Heart left ventricle (tissue), 16 donors: ENCODE measurements at places on chromosomes 3 and 15.
A peak's percentile ranks its signal among the peaks of the same experiment; 100 is the strongest.

DNA sequence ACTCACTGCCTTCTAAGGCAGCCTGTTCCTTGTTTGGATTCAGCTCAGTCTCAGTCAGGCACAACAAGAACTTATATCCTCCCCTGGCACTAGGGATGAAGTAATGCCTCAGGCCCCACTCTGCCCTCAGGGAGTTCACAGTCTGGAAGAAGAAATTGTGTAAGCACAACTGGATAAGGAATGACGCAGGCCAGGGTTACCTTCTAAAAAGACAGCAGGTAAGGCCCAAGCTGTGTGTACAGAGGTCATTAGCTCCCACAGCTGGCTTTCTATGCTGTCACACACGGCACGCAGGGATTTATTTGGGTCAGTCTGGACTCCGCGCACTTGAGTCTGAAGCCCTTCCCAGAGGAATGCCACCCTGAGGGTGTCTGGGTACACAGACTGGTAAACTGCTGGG, 82.9 kb downstream of the IQSEC1 start:
- DNase-seq, result no peak

DNA sequence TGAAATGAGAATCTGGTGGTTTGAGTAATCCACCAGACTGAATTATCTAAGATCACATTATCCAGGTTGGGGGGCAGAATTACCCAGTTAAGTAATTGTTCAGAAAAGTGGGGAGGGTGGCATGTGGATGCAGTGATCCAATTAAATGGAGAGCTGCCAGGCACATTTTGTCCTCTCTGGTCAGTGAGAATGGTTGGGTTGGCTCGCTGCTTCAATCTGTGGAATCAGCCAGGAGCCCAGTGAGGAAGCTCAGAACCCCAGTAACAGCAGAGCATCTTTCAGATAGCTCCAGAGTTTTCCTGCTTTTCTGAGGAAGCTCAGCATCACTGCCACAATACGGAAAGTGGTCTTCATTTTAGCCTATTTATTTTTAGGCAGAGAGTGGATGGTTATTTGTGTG, 6.4 kb upstream of the EXOG start:
- DNase-seq, result no peak

- no peak for DNase-seq
These were observed 39.1 kb downstream of the OCA2 start for GRCh38 chr15:28060005-28060404.

- DNase-seq, result no peak
These were observed 237.6 kb upstream of the C2CD4B start for GRCh38 chr15:62402687-62403086.

GRCh38 chr3:135922903-135923250, 42.7 kb upstream of the PPP2R3A start:
- no peak for DNase-seq

DNA sequence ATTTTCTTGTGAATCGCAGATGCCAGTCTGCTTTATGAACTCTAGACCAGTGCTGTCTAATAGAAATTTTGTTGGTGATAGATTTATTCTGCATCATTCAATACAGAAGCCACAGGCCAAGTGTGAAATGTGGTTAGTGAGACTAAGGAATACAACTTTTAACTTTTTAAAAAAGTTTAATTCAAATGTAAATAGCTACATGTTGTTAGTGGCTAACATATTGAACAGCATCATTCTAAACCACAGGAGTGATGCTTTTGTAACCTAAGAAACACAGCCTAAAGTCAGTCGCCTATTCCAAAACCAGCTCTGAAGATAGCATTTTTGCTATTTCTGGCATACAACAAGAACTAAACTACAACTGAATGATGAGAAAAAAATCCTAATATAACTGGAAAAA, 164.8 kb upstream of the CBLB start:
- no peak for DNase-seq

DNA sequence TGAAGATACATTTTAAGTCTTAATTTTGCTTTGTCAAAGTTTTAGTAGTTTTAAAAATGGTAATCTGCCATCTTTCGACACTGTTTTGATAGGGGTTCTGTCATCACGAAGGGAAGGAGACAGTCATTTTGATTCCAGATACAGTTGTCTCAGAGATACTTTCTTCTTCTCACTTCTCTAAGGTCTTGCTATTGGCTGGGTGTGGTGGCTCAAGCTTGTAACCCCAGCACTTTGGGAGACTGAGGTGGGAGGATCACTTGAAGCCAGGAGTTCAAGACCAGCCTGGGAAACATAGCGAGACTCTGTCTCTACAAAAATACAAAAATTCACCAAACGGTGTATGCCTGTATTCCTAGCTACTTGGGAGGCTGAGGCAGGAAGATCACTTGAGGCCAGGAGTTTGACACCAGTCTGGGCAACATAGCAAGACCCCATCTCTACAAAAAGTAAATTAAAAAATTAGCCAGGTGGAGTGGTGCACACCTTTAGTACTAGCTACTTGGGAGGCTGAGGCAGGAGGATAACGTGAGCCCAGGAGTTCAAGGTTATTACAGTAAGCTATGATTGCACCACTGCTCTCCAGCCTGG, 3.3 kb downstream of the RAB8B start:
- no peak for DNase-seq

DNA sequence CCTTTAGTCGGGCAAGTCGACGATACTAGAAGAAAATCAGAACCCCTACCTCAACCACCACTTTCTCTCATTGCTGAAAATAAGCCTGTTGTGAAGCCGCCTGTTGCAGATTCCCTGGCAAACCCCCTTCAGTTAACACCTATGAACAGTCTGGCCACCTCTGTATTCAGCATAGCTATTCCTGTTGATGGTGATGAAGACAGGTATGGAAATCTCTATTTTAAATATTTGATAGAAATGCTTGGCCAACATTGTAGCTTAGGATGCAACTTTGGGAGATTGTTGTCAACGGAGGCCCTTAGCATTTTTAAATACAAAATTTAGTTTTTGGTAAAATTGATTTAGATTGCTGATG, 3.0 kb downstream of the TSC22D2 start:
- DNase-seq, result no peak

- no peak for DNase-seq
These were observed 10.8 kb upstream of the CCDC39 start for GRCh38 chr3:180690061-180690460.

GRCh38 chr3:45792036-45792435, 4.3 kb downstream of the SLC6A20 start:
- DNase-seq, result no peak

DNA sequence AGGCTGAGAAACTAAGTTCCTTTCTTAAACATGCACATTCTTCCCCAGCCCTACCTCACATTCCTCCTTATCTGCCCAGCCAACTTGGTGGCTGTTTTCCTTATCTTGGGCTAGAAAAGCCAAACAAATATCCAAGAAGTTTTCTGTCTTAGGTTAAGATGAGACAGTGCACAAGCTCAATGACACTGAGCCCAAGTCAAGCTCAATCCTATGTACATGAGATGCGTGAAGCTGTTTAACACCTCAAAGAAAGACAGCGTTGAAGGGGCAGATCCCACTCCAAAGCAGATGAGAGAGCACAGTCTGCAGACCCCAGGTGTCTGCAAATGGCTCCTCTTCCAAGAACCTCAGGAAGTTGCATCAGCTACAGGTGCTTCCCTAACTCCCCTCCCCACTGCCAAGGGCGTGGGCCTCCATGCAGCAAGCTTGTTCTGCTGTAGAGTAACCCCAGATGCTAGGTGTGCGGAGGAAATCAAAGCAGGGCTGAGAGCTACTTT, 16.6 kb downstream of the LRRC2 start:
- DNase-seq, result no peak

GRCh38 chr15:37789881-37790280, 144.6 kb upstream of the TMCO5A start:
- DNase-seq, result no peak

DNA sequence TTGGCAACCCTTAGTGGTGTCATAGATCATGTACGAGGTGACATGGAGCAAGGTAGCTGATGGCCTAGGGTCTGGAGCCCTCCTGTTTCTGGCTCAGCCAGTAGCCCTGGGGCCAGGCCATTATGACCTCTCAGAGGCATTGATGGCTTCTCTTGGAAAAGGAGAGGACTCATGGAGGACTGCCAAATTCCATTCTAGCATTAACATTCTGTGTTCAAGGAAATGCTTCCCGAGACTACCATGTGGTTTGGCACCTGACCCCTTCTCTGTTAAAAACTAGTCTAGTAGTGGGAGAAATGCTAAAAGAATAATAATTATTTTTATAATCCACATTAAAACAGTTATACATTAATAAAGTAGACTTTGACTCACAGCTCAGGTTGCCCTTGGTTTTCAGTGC, 40.2 kb upstream of the ADAMTSL3 start:
- no peak for DNase-seq

DNA sequence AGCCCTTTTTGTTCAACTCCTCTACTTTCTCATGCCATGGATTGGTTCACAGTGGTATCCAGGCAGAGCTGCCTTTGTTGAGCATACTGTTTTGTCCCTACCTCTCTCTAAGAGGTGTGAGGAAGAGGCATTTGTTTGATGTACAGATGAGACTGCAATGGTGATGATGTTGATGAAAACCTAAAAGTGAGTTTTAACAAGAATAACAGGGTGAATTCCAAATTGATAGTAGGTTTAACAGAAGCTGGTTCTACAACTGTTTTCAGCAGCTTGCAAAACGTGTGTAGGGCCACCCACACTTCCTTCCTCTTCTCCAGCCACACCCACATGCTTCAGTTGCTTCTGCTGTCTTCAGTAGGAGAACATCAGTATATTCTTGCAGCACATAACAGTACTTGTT, 10.2 kb downstream of the SNRK start:
- DNase-seq, result peak; percentile 41

- DNase-seq, result no peak
These were observed 2.3 kb downstream of the MINDY4B start for GRCh38 chr3:150902988-150903387.

DNA sequence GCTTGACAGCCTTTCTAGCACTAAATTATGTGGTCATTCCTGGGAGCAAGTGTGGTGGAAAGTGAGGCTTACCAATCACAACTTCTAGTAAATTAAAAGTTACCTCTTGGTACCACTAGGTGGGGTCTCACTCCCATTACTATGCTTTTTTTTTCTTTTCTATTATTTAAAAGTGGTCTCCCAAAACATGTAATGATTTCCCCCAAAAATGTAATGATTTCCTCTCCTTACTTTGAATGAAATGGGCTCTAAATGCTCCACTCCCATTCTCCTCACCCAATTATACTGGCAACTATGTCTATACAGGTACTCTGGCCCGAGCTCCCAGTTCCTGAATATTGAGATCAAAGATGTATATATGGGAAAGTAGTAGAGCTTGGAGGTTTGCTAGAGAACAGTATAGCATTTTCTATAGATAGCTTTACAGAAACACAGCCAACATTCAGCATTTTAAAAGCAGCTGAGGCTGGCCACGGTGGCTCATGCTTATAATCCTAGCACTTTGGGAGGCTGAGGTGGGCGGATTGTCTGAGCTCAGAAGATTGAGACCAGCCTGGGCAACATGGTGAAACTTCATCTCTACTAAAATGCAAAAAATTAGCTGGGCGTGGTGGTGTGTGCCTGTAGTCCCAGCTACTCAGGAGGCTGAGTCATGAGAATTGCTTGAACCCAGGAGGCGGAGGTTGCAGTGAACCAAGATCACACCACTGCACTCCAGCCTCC, 70.9 kb downstream of the DCUN1D1 start:
- no peak for DNase-seq

GRCh38 chr15:87881026-87881425, 375.5 kb downstream of the NTRK3 start:
- no peak for DNase-seq

DNA sequence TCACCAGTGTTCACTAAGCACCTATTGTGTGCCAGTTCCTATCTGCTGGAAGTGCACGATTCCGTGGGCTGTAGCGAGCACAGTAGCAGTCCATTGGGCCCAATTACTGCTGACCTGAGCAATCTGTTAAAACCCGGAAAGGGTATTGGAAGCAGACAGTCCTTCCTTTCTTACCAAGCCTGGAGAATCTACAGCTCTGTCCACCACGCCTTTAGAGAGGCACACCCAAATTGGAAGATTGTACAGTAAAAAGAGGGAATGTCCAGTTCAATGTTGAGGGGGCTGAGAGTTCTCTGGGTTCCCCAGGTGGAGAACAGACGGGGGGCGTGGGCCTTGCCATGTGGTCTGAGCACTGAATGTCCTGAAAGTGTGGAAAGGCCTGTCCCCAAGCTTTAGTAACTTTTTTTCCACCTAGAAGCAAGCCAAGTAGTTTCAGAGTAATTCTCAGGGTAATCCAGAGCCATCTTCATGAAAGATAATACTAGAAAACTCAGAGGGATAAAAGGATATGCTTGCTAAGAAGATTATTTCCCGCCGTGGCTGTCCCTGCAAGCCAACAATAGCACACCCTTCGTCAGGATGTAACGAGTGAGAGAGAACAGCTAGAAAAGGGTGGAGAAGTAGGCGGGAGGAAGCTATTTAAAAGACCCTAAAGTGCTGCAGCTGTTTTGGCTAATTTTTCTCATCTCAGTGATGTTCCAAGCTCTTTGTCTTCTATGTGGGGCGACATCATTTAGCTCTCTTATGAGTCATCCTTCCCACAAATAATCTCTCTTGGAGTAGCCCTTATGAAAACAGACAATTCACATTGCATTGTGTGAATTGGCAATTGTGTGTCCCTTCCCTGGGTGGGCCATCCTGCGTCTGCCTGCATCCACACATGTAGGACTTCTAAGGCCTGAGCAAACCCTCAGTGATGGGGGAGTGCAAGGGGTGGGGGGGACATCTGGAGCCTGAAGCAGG, 181.0 kb downstream of the ATG7 start:
- DNase-seq, result peak; percentile 46

DNA sequence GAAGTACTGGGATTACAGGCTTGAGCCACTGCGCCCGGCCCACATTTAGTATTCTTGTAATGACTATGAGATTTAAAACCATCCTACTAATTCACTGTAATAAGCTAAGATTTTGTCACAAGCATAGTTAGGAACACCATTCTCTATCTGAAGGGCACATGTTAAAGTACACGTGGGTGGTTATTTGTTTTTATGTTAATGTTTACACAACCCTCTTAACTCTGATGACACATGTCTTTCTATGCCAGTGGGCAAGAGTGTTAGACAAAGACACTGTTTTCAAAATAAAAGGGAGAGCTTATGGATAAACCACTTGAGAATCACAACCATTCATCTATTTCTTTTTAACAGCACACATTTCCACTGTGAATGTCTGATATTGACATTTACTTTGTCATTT, 537.6 kb upstream of the IL12A start:
- no peak for DNase-seq

- DNase-seq, result no peak
These were observed 321.4 kb upstream of the NDN start for GRCh38 chr15:24008476-24008875.

GRCh38 chr3:11662392-11662990, 18.8 kb upstream of the VGLL4 start:
- no peak for DNase-seq

- DNase-seq, result no peak
These were observed 84.0 kb upstream of the OSBPL11 start for GRCh38 chr3:125679258-125679657.

GRCh38 chr3:144270100-144270499, 298.5 kb downstream of the DIPK2A start:
- no peak for DNase-seq

GRCh38 chr15:50241684-50242450, 23.7 kb downstream of the HDC start:
- DNase-seq, result no peak

- no peak for DNase-seq
These were observed 22.9 kb downstream of the ATP11B start for GRCh38 chr3:182816181-182816580.

GRCh38 chr3:108098003-108098370, 7.2 kb upstream of the CD47 start:
- no peak for DNase-seq

- DNase-seq, result no peak
These were observed 26.4 kb upstream of the MYZAP start for GRCh38 chr15:57565311-57565710.

- peak; percentile 81 for DNase-seq
These were observed 9.3 kb downstream of the PSTPIP1 start for GRCh38 chr15:77004189-77004588.
